ENCODE measurements at places on chromosomes 7 and 10.

GRCh38 chr7:134357486-134357885 is 40.8 kb upstream of the SLC35B4 start:
- DNase-seq: no peak

GRCh38 chr10:109977382-109977806 is 30.4 kb upstream of the ADD3 start:
- DNase-seq: no peak

DNA sequence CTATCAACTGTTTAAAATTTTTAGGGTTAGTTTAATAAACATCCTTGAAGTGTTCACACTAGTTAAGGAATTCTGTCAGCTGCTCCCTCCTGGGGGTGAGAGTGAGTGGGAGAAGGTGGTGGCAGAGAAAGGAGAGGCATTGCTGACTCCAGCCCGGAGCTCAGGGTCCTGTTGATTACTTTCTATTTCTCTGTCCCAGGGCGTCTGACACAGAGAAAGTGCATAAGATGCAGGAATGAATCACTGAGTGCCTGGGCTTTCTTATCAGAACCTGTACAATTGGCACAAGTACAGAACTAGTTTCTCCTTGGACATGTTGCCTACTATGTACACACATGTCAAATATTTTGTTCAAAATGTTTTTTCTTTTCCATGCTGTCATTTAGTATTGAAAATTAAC is 410.8 kb upstream of the COBL start:
- DNase-seq: no peak

GRCh38 chr10:20771051-20771450 is 126.1 kb downstream of the NEBL start:
- no peak for DNase-seq

DNA sequence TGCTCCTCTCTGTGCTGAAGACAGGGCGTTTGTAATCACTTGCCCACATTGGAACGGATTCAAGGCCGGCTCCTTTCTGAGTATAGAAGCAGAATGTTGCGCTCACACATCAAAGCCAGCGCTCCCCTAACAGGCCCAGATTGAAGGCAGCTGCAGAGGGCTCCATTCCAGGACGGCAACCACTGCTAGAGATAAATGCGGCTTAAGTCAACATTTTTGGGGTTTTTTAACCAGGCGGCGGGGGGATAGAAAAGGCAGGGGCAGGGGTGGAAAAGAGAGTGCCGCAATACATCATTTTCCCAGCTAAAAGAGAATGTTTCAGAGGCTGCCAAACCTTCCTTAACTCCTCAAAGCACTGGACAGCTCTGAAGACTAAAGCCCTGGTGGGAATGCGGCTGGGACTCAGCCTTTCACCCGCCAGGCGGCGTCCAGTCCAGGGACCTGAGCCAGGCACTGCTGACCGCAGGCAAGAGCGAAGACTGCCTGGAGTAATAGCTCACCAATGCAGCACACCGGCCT is 189.6 kb downstream of the TNS3 start:
- no peak for DNase-seq

DNA sequence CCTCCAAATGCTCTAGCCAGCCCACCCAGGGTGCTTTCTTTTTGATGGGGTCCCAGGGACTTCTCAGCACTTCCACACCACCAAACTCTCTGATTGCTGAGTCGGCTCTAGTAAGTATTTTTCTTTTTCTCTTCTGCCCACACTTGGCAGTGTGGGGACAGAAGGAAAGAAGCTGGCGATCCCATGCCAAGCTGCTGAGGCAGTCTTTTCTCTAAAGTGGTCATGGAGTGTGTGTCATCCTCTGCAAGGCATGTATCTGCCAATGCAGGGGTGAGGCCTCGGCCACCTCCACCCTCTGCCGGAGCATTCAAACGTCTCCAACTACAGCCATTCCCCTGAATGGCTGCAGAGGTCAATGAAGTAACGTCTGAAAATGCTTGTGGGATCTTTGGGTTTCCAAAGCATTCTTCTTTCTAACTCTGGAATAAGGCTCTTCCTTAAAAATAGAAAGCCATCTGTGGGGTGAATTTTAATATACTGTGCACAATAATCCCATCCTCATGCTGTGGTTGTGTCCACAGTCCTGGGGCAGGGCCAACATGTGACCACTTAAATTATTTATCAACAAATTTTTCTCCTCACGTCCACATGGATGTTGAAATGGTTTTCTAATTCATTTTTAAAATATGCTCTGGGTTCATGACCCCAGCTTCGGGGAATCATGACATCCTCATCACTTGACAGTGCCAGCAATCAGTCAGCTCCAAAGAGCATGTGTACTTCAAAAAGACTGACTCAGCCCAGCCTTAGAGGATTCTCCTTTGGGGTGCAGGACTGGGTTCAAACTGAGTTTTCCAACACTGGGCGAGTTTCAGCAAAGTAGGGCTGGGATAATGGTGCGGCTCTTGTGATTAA is 171.3 kb upstream of the ITGB1 start:
- DNase-seq: no peak

DNA sequence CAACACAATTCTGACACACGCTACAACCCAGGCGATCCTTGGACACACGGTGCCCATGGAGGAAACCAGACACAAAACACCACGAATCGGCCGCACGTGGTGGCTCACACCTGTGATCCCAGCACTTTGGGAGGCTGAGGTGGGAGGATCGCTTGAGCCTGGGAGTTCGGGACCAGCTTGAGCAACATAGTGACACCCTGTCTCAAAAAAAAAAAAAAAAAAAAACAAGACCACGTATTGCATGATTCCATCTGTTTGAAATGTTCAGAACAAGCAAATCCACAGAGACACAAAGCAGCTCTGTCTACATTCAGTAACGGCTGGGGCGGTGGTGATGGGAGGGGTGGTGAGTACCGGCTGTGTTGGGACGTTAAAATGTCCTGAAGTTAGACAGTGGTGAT is 25.2 kb downstream of the ADAP1 start:
- DNase-seq: peak; percentile 31

- no peak for DNase-seq
These were observed 626 bp downstream of the PRPF18 start for GRCh38 chr10:13587391-13587790.

GRCh38 chr10:31707093-31708039 is 221.3 kb downstream of the ARHGAP12 start:
- peak; percentile 89 for DNase-seq

- no peak for DNase-seq
These were observed 14.0 kb downstream of the TMEM130 start for GRCh38 chr7:98855610-98856422.

GRCh38 chr7:77812290-77812685 is 13.7 kb downstream of the PHTF2 start:
- DNase-seq: no peak

- peak; percentile 89 for DNase-seq
These were observed 96.9 kb downstream of the HIPK2 start for GRCh38 chr7:139680676-139681462.

GRCh38 chr7:96614154-96614867 is 95.3 kb downstream of the SEM1 start:
- DNase-seq: no peak

DNA sequence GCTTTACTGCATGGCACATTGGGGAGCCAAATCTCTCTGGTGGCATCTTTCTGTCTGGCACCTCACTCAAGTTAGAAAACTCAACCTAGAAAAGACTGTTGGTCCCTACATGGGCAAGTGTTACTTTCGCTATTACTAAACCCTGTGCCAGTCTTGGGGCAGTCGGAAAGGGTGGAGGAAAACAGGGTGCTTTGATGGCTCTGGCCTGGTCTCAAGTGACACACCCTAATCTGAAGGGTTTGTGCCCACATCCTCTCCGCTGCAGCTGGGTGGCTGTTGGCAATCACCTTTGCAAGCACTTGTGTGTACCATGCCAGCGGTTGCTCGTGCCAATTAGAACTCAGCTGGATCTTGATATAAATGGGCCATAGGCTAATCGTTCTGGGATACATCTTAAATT is 159.8 kb upstream of the ITGB1 start:
- no peak for DNase-seq

Data from foreskin melanocyte (primary cell).